ENCODE measurements at places on chromosomes 11 and 22.
A peak's percentile ranks its signal among the peaks of the same experiment; 100 is the strongest.

DNA sequence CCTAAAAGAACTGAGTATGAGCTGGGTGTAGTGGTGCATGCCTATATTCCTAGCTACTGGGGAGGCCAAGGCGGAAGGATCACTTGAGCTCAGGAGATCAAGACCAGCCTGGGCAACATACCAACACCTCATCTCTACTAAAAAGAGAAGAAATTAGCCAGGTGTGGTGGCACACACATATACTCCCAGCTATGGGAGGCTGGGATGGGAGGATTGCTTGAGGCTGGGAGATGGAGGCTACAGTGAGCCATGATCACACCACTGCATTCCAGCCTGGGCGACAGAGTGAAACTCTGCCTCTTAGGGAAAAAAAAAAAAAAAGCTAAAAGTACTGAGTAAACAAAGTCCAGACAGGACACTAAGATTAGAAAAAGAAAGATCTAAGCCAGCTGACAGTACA lies 3.5 kb upstream of the HTR3B start:
- DNase-seq: no peak

DNA sequence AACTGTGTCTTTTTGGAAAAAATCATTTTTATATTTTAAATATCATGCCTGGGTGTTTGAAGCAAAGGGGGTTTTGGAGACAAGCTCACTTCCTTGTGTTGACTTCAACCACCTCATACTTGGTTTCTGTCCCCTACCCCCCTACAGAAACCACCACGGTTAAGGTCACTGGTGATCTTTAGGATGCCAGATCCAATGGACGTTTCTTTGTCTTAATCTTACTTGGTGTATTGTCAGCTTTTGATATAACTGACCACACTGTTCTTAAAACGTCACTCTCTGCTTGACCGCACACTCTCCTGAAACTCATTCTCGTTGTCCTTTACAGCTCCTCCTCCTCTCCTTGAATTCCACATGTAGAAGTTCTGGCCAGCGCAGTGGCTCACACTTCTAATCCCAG lies 34.8 kb upstream of the SWAP70 start:
- DNase-seq: no peak

DNA sequence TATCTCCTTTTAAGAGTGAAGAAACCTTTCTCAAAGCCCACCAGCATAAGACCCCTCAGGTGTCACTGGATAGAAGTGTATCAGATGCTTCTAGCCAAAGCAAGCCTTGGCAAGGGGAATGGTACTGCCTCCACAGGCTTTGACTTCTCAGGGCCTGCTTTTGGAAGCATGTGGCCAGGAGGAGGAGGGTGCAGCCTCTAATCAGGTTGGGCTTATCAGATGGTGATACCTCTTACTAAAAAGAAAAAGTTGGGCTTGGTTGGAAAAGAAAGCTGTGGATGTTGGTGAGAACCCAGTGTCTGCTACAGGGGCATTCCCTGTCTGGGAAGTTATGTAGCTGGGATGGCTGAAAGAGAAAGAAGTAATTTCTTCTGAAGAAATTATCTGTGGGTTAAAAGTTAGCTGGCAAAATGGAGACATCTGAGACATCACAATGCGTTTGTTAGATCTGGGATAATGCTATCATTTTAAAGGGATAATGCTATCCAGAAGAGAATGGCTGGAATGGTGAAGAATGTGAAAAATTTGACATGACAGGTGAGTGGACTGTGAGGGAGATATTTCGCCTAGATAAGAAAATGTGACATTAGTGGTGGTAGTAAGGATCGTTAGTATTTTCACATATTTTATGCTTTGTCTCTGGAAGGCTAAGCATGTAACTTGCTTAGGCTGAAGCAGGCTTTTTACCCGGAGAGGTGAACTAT lies 7.2 kb downstream of the APLP2 start:
- DNase-seq: no peak

DNA sequence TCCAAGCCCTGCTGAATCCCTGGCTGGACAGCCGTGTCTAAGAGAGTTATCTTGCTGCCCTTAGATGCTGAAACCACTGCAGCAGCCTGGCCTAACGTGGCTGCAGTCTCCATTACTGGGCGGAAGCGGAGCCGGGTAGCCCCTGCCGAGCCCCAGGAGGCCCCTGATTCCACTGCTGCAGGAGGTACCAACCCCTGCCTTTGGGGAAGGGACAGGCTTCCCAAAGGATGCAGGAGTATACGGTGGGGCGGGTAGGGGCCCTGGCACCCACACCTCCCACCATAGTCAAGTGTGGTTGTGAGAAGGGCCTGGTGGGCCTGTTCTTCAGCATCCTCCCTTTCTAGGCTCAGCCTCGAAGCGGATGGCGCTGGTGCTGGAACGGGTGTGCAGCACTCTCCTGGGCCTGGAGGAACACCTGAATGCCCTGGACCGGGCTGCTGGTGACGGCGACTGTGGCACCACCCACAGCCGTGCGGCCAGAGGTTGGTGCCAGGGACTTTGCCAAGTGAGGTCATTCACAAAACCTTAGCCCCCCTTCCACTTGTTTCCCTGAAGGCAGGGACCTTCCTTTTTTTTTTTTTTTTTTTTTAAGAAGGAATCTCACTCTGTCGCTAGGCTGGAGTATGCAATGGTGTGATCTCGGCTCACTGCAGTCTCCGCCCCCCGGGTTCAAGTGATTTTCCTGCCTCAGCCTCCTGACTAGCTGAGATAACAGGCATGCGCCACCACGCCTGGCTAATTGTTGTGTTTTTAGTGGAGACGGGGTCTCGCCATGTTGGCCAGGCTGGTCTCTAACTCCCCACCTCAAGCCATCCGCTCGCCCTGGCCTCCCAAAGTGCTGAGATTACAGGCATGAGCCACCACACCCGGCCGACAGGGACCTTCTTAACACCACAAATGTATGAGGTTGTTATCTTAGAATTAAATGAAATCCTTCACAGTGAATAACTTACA lies 11.0 kb downstream of the TKFC start:
- no peak for DNase-seq

DNA sequence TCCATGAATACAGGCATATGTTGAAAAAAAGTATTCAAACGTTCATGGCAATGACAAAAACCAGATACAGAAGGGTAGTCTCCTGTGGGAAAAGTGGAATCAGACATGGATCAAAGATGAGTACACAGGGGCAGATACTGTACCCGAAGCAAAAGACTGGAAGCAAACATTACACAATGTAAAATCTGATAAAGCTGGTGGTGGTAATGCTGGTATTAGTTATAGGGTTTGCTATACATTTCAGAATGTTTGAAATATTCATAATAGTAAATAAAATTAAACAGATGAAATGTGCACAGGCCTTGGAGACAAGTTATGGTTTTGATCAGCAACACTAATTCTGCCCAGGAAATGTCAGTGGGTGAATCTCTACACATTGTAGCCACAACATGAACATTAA lies 607.6 kb downstream of the SOX6 start:
- DNase-seq: no peak

DNA sequence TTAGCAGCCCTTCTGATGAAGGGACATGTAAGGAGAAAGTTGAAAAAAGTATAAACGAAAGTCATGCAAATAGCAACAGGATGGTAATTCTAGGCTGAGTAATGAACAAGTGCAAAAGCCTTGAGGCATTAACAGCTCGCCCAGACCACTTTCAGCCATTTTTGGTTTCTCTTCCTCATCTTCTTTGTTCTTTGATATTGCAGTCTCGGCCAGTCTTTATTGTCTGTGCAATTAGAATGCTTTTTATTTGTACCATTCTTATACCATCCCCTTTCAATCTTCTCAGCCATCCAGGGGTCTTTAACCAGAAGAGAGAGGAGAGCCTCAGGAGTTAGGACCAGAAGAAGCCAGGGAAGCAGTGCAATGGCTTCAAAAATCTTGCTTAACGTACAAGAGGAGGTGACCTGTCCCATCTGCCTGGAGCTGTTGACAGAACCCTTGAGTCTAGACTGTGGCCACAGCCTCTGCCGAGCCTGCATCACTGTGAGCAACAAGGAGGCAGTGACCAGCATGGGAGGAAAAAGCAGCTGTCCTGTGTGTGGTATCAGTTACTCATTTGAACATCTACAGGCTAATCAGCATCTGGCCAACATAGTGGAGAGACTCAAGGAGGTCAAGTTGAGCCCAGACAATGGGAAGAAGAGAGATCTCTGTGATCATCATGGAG lies 7.3 kb downstream of the TRIM34 start:
- DNase-seq: no peak

GRCh38 chr11:116838321-116839084 lies 1.1 kb upstream of the APOA1 start:
- no peak for DNase-seq

- DNase-seq: no peak
Measured at GRCh38 chr11:3615998-3616397, 25.8 kb downstream of the ART5 start.

- peak; percentile 0 for DNase-seq
Measured at GRCh38 chr11:36953976-36954375, 355.9 kb upstream of the RAG2 start.

DNA sequence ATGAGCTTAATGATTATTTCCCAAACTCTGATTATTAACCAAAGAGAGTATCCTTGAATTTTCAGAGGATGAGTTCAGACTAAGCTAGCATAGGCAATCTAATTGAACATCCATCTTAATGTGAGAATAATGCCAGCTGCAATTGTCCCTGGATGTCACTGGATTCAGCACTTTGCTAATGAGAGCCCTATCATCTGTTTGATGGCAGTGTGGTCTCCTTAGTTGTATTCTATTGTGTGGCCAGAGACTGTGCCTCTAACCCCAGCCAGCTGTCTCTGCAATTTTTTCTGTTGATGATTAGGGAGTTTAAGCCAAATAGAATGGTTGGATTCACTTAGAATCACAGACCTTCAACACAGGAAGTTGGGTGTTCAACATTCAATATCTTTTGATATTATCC lies 1249.5 kb downstream of the FAM181B start:
- no peak for DNase-seq

GRCh38 chr22:37274380-37274862 lies 7.9 kb upstream of the CYTH4 start:
- DNase-seq: no peak

- no peak for DNase-seq
Measured at GRCh38 chr11:37500425-37500824, 902.4 kb upstream of the RAG2 start.

GRCh38 chr11:10261821-10262220 lies 32.2 kb downstream of the SBF2 start:
- DNase-seq: no peak

DNA sequence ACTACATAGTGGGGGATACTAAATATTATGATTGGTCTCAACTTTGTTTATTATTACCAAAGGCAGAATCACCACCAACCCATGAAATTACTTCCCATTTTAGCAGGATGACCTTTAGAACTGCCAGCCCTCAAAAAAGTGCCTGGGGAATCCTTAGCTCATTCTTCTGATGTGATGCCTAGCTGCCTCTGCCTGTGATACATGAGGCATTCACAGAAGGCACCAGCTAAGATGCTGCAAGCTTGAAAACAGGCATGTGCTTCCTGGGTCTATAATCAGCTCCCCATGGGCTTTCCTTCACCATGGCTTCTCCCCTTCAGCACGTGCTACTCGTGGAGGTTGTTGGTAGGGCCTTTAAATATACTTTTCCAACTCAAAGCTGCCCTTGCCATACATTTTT lies 50.4 kb upstream of the ARHGAP20 start:
- peak; percentile 81 for DNase-seq

GRCh38 chr22:45159652-45160462 lies 3.9 kb upstream of the NUP50 start:
- DNase-seq: no peak

DNA sequence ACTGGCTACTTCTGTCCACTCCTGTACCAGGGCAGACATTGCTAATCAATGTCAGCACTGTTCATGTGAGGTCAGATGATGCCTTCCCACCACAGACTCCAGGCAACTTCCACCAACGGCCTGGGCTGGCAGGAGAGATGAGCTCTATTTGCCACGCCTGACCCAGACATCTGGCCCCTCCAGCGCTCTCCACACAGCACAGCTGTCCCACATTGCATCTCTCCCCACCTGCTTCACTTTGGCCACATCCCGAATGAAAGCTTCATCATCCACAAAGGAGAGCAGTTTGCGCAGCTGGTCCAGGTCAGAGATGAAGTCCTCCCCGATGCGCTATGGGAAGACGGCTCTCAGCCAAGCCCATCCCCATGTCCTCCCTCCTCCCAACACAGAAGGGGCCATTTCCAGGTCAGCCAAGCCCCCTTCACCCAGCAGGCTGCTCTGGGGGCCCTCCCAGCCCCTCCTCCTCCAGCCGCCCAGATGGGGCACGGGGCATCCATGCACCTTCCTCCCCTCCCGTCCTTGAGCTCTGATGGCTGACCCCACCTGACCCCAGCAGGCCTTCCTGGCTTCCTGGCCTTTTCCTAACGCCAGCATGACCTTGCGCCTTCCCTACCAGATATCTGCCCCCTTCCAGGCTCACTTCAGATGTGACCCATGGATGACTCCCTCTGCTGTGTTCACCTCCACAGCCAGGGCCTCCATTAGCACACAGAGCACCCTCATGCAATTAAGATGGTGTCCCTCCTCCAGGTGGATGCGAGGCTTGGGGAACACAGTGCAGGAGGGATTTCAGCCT lies 7.4 kb downstream of the PYGM start:
- DNase-seq: no peak

DNA sequence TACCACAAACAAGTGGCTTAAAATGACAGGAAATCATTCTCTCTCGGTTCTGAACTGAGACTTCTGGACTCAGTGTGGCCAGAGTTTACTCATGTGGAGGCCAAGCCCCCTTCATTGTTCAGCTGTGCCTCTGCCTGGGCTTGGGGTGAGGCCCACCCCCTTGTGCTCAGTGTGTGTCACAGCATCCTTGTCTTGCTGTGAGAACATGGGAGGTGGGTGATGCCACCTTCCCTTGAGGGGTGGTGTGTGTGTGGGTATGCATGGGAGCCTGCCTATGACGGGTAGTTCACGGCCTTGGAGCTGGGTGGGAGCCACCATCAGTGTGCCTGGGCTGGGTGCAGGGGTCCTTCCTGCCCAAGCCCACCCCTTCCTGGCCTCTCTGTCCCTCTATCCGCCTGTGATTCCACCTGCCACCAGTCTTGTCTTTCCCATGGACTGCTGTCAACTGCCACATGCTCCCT lies 101.7 kb downstream of the MORC2 start:
- no peak for DNase-seq

- DNase-seq: no peak
Measured at GRCh38 chr11:134275534-134276395, at the start of gene GLB1L3. Gene GLB1L3, plus strand, starts transcription at chr11:134276379. Its CDS starts 362 bp downstream, at chr11:134276741.

DNA sequence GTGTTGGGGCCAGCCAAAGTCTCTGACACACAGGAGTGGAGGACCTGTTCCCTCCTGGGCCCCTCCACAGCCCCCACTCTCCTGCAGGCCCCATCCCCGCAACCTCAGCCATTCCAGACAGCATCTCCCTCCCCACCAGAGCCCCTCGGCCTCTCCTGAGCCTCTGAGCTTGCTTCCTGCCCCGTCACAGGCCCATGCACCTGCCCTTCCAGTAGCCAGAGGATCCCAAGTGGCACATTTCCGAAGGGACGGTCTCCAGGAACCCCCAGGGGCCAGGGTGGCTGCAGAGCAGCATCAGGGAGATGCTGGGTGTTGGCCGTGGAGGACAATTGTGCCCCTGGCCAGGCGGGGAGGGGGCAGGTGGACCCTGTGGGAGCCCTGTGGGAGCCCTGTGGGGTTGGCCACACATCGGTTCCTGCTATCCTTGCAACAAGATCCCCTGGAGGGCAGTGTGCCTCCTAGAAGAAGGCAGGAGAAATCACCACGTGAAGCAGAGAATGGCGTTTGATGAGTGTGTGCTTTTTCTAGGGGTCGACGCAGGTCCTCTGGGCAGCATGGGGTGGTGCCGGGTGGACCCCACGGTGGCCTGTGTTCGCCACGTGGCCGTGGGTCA lies 45.3 kb upstream of the PPARA start:
- no peak for DNase-seq

- no peak for DNase-seq
Measured at GRCh38 chr11:6362185-6362872, 27.9 kb upstream of the SMPD1 start.
